ENCODE measurements at places on chromosomes 4 and X. TPM values are rescaled to one million over a fixed set of nuclear protein-coding genes. Genes with fewer than 3 reads are reported as not detected.

DNA sequence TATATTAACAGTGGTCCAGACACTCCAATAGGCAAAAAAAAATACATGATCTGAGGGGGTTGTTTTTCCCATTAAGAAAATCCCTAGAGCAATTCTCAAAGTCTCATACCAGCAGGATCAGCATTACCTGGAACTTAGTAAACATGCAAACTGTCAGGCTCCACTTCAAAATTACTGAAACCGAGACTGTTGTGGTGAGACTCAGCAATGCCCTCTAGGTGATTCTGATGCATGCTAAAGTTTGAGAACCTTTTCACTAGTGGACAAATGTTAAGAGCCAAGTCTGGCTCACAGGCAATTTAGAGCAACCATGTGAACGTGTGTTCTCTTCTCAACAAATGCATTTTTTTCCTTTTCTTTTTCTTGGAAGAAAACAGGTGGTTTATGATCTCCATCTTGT, 30.2 kb downstream of the NEK1 start:
- no peak for DNase-seq

DNA sequence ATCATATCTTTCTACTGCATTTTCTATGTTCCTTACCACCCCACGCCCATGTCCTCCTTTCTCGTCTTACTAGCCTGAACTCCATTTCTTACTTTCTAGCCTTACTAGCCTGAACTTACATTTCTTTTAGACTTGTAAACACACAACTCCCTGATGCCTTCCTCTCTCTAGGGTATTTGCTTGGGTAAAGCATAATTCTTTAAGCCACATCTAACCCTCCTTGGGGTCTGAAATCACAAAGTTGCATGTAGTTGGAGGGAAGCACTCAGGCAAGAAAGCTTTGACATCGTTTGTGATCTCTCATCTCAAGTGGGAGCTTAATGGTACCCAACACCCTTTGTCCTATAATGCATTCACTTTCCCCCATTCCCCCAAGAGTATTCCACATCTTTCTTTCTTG, 124.4 kb downstream of the SPOCK3 start:
- no peak for DNase-seq

DNA sequence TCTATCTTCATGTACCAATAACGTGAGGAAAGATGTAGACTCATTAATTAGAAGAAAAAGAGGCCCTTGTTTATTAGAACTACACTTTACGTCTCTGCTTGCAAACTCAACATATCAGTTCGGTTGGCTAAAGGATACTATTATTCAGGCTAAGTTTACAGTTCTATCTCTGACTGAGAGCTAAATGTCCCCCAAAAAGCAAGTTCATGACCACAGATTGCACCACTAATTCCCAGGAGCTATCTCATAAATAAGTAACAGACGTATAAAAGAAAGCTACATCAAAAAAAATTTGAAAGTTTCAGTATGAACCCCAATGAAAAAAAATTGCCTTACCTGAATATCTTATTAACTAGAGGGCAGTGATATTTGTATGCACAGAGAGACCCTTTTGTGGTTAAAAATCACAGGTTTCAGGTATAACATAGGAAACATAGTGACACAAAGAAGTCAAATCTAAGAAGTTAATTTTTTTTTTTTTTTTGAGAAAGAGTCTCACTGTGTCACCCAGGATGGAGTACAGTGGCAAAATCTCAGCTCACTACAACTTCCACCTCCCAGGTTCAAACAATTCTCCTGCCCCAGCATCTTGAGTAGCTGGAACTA, 128.9 kb downstream of the MAB21L2 start:
- no peak for DNase-seq

DNA sequence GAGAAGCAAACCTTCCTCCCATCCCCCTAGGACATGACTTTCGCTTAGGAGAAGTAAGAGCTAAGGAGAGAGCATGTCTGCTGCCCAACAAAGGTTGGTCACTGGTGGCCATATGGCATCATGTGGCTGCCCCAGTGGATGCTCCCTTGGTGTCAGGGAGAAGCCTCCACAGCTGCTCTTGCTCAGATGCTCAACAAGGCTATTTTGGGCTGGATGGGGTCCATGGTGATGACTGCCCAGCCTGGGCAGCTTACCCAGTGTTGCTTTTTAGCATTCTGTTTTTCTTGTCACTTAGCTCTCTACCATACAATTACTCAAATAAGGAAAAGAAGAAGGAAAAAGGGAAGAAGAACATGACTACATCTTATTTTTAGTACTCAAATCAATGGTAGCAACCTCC, 48.9 kb upstream of the PPARGC1A start:
- no peak for DNase-seq

DNA sequence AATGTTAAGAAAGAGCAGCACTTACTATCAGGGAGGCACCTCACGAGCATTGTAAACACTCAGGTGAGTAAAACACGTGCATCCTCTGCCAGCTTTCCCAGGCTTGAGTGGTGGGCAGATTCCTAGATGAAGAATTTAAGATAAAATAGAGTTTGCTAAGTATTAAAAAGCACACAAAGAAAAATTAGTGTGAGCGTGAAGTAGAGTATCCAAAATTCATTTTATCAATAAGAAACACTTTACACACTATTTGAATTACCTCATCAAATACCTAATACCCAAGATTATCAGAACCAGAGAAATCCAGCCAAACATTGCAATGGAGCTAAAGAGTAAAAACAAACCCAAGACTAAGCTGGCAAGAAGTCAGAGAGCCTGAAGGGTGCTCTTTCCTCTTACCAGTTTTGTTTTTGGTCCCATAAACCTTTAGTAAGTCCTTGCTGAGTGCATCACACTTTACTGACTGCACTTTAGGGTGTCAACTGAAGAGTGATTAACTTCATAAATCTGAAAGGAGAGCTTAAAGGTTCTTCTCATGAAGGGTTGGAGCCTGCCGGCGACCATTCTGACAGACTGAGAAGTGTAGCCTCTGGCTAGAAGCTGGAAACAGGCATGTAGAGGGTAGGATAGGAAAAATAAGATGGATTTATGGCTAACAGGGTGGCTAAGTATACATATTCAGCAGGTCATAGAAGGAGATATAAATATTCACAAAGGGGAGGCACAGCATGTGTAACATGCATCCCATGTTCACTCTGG, 151.1 kb downstream of the SLC7A11 start:
- DNase-seq, result no peak

- DNase-seq, result no peak
Observed at GRCh38 chr4:11622961-11623725, 194.4 kb upstream of the HS3ST1 start.

DNA sequence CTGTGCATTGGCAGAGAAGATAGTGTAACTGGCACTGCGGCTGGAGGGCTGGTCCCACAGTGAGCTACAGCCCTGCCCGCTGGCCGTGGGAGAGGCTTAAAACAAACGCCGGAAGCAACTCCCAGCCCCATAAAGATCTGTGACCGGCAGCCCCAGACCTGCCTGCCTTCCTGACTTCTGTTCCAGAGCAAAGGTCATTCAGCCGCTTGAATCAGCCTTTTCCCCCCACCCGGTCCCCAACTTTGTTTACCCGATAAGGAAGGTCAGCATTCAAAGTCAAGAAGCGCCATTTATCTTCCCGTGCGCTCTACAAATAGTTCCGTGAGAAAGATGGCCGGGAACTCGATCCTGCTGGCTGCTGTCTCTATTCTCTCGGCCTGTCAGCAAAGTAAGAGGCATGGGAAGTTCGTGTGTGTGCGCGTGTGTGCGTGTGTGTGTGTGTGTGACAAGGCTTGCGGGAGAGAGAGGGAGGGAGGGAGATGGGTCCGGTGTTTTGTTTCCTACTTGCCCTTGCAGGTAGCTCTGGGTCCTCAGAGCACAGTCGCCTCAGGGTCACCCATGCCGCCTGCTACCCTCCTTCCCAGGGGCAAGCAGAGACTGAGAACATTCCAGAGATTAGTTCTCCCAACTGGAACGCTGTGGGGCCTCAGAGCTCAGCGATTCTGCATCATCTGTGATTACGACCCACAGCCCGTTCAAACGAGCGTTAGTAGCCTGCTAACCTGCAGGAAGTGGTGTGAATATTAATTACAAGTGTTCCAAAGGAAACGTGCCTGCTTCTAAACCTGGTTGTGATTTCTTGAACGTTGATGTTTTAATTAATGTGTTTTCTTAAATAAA, at the start of gene MGST2:
MGST2 (plus strand) TSS at position 130 of the 840 bp plus-strand sequence; CDS start at position 331, 201 bp downstream.
- peak; percentile 85 for DNase-seq

IL13RA1 gene
- total RNA-seq, result 11.9 TPM
